ENCODE measurements at places on chromosomes 13 and 19.
A peak's percentile ranks its signal among the peaks of the same experiment; 100 is the strongest.

DNA sequence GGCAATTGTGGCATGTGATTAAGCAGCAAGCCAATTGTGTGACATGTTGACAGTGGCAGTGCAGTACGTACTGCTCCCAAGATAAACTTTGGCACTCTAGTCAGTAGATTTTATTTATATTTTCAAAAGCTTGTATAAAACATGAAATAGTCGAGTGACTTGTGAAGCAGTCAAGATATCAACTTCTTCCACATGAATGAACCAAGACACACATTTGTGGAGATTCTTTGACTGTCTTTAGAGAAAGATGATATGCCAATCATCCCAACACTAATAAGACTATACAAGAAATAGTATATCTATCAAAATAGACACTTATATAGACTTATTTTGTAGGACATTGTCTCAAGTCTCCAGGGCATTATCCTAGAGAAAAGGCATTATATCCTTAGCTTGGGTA is 538.0 kb downstream of the DCT start:
- DNase-seq, result no peak

- DNase-seq, result peak; percentile 8
These were observed 64.3 kb downstream of the TBC1D4 start for GRCh38 chr13:75417656-75418055.

DNA sequence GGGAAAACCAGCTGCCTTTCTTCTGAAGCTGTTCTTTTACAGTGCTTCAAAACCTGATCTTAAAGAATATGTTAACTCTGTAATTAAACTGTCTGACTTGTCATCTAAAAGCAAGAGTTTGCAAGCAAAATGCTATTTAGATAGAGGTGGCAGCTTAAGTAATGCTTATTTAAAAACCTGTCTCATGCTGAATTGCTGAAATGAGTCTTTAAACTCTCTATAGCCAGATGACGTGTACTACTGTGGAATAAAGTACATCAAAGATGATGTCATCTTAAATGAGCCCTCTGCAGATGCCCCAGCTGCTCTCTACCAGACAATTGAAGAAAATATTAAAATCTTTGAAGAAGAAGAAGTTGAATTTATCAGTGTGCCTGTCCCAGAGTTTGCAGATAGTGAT is 22.9 kb downstream of the ITM2B start:
- no peak for DNase-seq

DNA sequence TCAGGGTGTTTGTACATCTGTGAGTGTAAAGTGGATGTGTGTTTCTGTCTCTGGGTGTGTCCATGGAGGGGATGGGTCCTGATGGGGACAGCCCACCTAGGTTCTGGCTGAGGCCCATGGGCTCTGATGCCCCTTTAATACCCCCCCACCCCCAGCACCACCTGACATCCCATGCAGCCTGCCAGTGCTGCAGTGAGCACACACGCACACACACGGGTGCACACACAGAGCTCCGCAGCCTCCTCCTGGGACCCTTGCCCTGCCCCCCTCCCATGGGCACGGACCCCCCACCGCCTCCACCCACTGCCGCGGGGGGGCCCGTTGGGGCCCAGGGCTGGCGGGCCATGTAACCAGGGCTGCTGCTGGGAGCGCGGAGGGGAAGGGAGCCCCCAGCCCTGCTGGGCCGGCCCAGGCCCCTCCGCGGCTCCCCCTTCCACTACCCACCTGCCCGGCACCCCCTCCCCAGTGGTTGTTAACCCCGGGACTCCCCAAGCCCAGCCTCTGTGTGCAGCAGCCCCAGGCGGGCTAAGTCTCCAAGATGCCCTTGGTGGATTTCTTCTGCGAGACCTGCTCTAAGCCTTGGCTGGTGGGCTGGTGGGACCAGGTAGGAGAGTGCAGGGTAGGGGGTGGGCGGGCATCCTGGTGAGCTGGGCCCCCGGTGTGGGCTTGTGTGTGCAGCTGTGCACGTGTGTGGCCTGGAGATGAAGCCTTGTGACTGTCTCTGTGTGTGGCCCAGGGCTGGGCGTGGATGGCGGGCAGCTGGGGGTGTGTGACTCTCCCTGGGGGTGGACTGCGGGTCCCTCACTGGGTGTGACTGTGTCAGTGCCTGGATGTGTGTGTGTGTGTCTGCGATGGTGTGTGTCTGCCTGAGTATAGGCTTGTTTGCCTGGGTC is 32.6 kb downstream of the PDE4A start:
- no peak for DNase-seq

DNA sequence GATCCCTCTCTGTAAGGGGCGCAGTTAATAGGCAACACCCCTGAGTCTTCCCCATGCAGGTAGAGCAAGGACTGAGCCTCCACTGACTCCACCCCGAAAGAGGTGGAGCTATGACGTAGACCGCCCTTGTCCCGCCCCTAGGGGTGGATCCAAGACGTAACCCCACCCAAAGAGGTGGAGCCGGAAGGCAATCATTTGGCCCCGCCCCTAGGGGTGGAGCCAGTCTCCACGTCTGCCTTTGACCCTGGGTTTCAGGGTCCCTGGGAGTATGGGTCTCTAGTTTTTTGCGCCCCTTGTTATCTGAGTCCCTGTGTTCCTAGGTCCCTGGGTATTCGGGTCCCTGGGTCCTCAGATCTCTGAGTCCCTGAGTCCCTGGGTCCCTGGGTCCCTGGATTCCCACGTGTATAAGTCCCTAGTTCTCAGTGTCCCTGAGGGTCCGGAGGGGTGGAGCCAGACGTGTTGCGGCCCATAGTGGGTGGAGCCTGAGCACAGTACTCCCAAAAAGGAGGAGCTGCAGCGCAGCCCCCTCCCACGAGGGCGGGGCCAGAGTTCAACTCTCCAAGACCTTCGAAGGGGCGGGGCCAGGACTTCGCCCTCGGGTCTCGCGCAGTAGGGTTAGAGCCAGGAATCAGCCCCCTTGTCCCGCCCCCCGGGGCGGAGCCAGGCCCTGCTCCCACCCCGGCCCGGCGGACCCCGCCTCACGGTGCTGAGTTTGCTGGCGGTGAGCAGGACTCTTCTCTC is 5.3 kb downstream of the DENND1C start:
- peak; percentile 31 for DNase-seq

DNA sequence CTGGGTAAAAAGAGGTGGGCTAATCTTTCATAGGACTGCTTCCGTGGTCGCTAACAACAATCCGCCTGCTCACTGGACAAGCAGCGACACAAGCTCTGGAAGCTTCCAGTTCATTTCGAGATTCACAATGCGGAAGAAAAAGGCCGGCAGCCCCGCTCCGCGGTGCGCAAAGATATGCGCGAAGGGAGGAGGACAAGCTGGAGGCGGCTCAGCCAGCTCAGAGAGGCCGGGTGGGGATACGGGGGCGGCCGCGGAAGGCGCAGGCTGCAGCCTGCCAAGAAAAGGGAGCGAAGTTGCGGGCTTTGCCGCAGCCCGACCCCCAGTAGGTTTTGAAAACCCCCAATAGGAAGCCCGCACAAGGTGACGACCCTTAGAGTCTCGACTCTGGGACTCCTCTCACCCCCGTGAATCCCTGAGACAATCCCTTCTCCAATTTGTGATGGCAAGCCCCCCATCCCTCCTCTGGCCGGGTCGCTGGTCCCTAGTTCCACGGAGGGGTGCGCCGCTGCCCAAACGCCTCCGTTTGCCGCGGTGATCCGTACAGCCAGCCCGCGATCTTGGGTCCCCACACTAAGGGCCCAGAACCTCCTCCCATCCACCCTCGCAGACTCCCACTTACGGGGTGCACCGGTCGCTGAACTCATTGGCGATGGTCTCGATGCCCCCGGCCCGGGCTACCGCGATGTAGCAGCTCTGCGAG is 697 bp downstream of the HSPH1 start:
- peak; percentile 70 for DNase-seq

DNA sequence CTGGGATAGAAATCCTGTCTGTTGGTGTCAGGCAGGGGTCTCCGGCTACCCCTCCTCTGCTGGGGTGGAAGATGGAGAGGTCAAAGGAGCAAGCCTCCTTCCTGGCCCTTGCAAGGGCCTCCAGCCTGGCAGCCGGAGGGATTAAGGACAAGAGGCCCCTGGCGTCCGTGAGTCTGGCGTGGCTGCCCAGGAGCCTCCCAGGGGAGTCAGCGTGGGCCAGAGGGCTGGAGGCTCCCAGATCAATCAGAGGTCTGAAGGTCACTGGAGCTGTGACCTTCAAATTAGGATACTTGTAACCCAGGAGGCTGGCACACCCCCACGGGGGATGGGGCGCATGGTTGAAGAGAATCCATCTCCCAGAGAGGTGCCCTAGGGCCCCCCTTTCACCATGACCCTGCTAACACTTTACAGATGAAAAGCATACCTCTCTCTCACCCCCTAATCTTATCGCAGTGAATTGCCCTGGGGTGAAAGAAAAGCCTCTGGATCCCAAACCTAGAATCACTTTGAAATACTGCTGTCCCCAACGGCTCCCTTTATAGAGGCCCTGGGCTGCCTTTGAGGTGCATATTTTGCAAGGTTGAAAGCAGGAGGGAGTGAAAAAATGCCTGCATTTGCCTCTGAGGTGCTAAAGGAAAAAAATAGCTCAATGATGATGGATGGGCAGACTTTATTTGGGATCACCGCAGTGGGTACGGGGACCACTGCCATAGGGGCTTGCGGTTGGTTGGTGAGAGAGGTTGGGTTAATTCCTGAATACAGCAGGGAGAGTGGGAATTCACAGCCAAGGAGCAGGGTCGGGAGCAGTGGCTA is 44.9 kb upstream of the PEG3 start:
- DNase-seq, result no peak

DNA sequence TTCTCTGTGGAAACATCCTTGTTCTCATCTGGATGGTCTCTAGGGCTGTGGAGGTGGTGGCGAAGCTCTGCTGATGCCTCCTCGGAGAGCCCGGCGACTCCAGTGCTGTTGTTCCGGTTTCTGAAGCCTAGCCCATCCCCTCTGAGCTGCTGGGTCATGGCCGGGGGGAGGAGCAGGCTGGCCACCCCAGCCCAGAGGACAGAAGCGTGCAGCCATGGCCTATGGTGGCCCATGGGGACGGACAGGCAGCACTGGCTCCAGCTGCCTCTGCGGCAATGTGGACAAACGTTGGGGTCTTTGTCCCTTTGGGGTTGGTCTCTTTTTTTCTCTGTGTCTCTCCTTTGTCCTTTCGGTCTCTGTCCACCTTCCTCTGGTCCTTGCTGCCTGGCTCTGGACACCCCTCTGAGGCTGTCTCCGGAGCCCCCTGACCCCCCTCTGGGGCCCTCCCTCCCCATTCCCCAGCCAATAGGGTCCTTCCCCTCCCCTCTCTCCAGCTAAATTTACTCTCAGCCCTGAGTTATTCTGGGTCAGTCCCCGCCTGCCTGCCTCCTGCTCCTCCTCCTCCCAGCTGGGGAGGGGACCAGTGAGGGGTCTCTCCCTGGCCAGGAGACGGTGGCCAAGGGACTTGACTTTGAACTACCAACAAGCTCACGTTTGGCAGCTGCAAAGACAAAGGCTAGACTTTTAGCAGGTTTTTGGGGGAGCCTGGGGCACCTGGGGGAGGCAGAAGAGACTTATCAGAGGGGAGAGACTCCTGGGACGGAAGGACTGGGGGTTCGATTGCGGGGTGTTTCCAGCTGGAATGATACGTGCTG is at the start of gene HRC:
Gene HRC, minus strand, starts transcription at position 392 of the 815 bp plus-strand sequence. Its CDS starts 159 bp downstream, at position 233.
- DNase-seq, result peak; percentile 24

DNA sequence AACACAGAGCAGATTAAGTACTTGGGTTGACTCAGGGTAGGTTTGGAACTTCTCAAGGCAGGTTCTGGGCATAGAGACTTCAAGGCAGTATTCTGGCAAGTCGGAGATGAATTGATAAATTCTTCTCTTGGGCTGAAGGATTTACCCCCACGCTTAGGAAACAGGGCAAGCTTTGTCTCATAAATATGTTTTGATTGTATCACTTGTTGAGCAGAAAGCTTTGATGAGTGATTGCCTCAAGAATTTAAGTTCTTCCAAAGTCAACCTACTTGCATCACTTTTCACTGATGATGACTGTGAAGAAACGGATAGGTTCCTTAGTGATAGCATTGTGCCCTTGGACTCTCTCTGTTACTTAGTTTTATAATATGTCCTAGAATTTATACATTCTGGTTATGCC is 258.6 kb upstream of the DACH1 start:
- no peak for DNase-seq

GRCh38 chr19:43910884-43911283 is 24.2 kb downstream of the ZNF45 start:
- no peak for DNase-seq

- DNase-seq, result peak; percentile 100
These were observed 9.9 kb upstream of the FPR3 start for GRCh38 chr19:51784922-51785690.

DNA sequence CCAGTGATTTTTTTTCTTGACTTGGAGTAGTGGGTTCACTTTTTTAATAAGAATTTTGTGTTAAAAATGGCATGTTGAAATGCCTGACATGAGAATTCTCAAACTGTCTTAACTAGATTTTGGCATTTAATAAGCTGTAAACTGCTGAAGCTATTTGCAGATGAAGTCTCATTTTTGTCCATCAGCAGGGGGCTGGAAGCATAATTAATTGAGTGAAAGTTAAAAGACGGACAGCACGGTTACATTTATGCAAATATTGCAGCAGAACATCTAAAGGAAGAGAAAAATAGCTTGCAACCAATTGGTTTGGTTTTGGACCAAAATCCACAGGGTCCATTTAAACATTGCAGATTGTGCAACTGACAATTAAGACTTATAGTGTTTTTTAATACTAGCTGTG is 837.3 kb upstream of the KLHL1 start:
- no peak for DNase-seq

DNA sequence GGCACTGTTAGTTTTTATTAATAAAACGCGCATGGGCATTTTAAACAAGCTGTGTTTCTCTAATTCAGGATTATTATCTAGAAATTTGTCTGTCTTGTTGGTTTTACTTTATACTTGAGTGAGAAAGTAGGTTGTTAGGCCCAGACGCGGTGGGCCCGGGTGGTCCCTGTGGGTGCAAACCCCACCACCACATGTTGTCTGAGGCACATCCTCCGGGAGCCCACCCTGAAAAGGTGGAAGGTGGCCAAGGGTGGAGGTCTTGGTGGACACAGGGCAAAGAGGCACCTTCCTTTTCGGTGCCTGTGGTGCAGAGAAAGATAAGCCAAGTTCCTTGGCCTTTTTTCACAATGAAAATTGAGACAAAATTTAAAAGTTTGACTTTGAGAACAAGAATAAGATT is 16.6 kb downstream of the ATP4B start:
- no peak for DNase-seq

DNA sequence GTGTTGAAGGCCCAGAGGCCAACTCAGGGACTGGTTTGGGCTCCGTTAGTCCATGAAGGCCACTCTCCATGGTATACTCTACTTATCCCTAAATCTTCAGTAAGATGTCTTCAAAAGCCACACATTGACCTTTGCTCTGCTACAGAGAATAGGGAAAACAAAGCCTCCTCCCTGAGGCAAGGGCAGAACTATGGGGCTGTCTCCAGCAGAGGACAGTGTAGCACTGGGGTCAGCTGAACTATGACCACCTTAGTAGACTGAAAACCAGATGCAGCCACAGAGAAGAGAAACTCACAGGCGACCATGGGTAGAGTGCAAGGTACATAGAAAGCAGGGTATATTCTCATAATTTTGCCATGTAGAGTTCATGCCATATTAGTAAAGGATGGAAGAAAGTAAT is 587.4 kb downstream of the LMO7 start:
- no peak for DNase-seq
